ENCODE measurements at places on chromosomes 6 and 20. TPM values are rescaled to one million over a fixed set of nuclear protein-coding genes. Genes with fewer than 3 reads are reported as not detected.

GRCh38 chr20:10665027-10665561 is 8.7 kb downstream of the JAG1 start:
- no peak for DNase-seq

RFX6 gene
- total RNA-seq = not detected

- peak; percentile 94 for DNase-seq
Observed at GRCh38 chr20:327186-328026, 2.1 kb downstream of the SOX12 start.

DNA sequence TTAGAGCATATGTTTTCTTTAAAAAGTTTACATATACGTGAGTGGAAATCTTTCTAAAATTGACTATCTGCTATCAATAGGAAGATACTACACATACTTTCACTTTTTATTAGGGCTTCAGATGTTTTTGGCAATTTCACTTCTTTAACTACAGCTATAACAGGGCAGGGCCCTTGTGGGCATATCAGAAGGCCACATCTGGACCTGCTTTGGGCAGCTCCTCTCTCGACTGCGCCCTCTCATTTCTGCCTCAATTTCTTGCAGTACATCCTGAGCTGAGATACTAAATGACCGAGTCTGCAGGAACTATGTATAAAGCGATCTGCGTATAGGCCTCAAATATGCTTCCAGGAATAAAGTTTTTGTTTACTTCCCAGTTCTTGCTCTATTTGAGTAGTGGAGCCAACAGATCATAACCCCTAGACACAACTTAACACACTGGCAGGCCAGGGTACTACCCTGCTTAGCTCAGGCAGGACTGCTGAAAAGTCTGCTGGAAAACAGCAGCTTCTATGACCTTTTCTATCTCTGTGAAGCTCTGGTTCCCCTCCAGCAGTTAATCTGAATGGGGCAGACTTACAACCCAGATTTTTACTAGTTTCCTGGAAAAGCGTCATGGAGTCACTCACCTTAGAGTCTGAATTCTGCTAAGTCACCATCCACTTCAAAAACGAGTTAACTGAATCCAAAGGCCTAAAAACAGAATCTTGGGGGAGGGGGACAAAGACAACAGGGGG is 12.7 kb downstream of the GCLC start:
- no peak for DNase-seq

ALDH5A1 gene
- total RNA-seq = 2.4 TPM

GCM1 gene
- not detected for total RNA-seq

- no peak for DNase-seq
Observed at GRCh38 chr6:23534351-23534750, 591.7 kb upstream of the NRSN1 start.

DNA sequence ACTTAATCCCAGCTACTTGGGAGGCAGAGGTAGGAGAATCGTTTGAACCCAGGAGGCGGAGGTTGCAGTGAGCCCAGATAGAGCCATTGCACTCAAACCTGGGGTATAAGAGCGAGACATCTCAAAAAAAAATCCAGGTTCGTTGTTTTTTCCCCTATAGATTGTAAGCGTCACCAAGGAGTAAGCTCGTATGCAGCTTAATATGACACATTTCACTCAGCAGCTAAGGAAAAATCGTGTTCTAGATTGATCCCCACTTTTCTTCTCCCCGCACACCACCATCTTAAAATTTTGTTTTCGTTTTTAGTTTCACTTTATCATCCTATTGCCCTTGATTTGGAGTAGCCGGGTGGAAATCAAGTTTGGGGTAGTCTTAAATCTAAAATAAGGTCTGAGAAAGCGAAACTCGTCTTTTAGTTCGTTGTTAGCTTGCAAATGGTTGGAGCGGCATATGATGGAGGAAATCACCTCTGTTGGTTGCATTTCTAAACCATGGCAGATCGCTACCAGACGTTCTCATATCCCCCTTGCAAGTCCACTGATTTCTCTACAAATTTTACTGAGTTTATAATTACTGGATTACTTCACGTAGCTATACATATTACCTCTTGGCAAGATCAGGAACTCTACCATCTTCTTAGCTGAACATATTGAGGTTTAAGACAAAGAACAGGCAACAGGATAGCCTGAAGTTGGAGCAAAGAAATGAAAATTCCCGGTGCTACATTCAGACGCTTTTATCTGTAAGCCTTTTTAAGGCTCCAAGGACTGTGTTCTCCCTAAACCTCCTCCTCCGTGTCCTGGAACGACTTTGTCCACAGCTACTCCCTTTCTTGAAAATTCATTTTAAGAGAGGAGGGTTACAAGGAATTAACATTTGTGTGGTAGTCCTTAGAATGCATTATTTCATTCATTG is 91.1 kb upstream of the BTN3A2 start:
- no peak for DNase-seq
